ENCODE measurements at places on chromosomes 12 and 14.

DNA sequence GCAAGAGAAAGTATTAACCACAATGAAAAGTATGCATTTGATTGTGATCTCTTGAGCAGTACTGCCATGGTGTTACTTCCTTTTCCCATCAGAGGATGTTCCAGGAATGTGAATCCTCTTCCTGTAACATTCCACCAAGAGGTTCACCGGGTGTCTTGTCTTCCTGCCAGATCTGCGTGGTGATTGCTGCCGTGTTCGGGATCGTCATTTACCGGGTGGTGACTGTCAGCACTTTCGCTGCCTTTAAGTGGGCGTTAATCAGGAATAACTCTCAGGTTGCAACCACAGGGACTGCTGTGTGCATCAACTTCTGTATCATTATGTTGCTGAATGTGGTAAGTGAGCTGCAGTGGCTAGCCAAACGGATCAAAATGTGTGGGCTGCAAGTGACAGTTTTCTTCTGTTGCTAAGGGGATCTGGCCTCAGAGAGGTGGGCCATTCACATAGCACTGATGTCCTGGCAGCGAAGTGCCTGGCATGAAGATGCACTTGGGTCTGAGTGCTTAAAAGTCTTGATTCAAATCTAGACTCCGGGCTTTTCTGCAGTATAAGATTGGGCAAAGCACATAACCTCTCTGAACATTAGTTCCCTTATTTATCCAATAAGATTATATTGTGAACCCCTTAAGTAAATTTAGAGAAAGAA is 123.4 kb downstream of the SLC5A8 start:
- peak; percentile 70 for DNase-seq

DNA sequence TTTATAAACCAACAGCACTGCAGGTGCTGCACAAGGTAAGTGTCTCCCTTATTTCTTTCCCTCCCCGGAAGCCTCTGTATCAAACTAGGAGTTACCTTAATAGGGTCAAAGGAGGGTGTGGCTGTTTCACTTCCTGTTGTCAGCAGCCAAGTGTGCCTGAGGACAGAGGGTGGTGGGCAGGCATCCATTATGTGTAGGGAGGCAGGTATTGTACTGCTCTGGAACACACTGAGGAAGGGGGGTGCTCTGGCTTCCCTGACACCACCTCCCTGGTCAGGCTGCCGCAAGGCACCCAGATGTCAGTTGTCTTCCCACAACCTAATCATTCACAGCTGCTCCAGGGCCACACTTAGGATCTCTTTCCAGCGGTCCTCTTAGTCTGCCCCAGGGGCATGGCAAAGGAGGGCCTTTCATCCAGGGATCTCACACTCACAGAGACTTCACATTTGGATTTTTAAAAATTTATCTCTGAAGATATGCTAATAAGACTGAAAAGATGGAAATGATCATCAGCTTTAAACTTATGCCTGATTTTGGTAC is 132.0 kb upstream of the ARHGAP5 start:
- peak; percentile 28 for DNase-seq

DNA sequence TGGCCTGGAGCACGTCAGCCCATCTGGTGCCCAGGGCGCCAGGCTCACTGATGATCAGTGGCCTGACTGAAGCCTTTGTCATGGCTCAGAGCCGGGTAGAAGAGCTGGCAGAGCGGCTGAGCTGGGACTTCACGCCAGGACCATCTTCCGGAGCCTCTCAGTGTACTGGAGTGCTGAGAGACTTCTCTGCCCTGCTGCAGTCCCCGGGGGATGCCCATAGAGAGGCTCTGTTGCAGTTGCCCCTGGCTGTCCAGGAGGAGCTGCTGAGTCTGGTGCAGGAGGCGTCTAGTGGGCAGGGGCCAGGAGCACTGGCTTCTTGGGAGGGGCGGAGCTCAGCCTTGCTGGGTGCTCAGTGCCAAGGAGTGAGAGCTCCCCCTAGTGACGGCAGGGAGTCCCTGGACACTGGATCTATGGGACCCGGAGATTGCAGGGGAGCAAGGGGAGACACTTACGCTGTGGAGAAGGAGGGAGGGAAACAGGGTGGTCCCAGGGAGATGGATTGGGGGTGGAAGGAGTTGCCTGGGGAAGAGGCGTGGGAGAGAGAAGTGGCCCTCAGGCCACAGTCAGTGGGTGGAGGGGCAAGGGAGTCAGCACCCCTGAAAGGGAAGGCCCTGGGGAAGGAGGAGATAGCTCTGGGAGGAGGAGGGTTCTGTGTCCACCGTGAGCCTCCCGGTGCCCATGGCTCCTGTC is 2.0 kb downstream of the KHNYN start:
- peak; percentile 99 for DNase-seq

- DNase-seq = no peak
Measured at GRCh38 chr12:28795311-28795710, 353.8 kb upstream of the FAR2 start.

DNA sequence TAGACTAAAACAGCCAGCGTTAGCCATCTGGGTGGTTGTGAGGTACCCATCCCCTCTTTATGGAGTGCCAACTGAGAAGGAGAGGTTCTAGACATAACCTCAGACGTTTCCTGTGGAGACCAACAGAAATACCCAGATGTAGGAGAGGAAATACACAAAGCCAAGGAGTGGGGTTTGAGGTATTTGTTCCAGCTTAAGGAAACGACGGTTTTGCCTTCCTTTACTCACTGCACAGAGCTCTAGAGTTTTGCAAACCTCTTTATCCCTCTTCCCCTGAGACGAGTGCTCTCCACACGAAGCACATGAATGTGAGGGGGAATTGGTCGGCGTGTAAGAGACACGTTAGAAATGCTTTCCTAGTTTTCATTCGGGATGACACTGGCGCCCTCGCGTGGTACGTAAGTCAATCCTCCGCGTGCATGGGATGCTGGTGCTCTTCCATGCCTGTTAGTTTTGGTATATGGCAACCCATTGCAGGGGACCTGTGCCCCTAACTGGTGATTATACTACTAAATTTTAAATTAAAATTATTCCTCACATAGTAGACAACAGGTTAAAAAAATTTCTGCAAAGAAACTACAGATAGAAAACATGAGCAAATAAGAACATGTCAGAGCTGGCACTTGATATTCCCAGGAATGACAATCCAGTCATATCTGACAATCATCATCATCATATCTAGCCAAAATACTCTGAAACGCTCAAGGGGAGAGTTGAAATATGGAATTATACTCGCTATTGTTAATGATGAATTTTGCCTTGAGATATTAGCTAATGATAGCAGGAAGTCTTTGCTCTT is 121.7 kb downstream of the PPM1H start:
- peak; percentile 3 for DNase-seq

- DNase-seq = peak; percentile 47
Measured at GRCh38 chr12:121798787-121799155, 5.0 kb upstream of the SETD1B start.

GRCh38 chr14:93824518-93825234 is 36.4 kb upstream of the PRIMA1 start:
- DNase-seq = peak; percentile 26

DNA sequence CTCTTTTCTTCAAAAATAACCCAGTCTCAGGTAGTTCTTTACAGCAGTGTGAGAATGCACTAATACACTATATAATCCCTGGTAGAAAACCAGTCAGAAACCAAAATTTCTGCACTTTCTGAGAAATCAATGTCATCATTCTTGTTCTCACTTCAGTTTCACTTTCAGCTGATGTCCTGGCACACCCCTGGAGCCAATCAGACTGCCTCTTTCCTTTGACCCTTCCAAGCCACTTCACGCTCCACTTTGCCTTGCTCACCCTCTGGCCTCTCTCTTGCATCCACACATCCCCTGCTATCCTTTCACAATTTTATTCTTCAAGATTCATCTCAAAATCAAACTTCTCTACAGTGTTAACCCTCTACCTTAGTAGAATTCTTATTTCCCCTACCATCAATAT is 181.1 kb downstream of the ASCL1 start:
- DNase-seq = no peak

DNA sequence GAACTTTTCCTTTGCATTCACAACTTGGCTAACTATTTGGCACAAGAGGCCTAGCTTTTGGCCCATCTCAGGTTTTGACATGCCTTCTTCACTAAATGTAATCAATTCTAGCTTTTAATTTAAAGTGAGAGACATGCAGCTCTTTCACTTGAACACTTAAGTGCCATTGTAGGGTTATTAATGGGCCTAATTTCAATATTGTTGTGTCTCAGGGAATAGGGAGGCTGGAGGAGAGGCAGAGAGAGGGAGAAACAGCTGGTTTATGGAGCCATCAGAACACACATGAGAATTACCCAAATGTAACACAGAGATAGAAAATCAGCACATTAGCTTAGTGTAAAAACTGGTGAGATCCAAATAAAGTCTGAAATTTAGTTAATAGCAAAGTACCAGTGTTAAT is 157.4 kb downstream of the RPAP3 start:
- DNase-seq = no peak

GRCh38 chr12:117596968-117597367 is 235.5 kb upstream of the NOS1 start:
- DNase-seq = peak; percentile 90

DNA sequence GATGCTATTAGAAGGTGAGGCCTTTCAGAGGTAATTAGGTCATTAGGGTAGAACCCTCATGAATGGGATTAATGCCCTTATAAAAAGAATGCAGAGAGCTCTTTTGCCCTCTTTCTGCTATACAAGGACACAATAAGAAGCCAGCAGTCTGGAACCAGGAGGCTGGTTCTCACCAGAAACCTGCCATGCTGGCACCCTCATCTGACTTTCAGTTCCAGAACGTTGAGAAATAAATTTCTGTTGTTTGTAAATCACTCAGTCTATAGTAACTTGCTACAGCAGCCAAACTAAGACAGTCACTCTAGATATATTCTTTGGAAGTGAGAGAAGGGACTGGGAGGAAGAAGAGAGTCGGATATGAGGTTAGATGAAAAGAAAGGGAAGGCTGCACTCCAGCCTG is 125.0 kb upstream of the MYF6 start:
- no peak for DNase-seq

DNA sequence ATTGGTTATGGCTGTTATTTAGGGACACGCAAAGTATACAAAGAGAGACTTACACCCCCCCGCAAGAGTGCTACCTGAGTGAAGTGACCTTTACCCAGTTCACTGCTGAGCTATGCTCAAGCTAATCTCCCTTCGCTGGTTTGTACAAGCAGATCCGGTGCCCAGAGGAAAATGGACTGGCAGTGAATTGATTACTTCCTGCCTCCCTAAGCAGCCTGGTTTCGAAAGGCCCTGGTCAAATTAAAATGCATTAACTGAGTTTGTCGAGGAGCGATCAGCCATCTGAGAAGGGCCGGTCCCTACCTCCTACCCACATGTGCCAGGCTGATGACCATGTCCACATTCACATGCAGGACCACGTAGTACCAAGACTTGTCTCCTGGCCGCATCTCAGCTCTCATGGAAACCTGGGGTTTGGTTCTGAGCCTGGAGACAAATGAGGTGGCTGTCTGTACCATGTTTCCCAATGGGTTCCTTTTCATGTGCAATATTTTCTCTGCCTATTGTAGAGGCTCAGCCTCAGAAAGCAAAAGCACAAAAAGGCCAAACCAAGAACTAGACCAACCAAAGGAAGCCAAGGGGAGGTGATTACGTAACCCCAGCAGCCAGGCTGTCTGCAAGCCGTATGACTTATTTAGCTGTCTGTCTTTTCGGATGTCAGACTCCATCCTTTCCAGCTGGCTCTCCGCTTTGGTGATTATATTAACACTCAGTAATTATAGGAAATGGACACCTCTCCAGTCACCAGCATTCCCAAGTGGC is 284.7 kb upstream of the PWP1 start:
- DNase-seq = peak; percentile 68

DNA sequence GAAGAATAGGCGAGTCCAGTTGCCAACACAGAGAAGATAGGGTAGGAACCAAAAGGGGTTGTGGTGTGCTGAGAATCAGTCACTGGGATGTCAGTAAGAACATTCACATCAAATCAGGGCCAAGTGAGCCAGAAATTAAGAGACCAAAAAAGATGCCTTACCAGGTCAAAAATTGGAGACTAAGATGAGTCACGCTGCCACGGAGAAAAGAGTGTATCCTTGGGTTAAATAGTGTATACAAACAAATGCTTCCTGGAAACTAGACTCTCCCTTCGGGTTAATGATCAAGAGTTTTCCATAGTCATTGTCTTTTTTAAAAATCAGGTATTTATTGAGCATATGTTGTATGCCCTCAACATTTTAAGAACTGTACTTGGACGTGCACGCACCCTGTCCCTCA is 45.2 kb upstream of the BAZ1A start:
- DNase-seq = no peak

- DNase-seq = no peak
Measured at GRCh38 chr14:95346820-95347219, 27.1 kb upstream of the CLMN start.

DNA sequence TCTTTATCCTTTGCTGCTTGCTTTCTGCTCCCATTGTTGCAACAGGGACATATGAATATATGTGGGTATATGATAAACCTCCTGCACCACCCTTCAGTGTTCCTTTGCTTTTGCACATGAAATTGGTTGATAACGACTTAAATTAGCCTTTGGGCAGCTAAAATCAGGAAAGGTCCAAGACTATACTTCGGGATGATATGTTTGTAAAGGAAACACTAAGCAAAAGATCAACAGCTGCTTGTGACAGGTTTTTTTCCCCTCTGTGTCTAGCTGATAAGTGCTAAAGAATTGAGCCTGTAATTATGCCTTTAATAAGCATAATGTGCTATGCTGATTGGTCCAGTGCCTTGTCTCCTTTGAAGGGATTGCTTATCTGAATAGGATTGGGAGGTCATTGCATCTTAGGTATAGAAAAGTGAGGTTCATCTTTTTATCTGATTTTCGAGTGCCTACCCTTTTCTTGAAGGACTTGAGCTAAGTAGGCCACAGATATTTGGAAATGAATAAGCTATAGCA is 59.4 kb downstream of the PPHLN1 start:
- DNase-seq = peak; percentile 75

DNA sequence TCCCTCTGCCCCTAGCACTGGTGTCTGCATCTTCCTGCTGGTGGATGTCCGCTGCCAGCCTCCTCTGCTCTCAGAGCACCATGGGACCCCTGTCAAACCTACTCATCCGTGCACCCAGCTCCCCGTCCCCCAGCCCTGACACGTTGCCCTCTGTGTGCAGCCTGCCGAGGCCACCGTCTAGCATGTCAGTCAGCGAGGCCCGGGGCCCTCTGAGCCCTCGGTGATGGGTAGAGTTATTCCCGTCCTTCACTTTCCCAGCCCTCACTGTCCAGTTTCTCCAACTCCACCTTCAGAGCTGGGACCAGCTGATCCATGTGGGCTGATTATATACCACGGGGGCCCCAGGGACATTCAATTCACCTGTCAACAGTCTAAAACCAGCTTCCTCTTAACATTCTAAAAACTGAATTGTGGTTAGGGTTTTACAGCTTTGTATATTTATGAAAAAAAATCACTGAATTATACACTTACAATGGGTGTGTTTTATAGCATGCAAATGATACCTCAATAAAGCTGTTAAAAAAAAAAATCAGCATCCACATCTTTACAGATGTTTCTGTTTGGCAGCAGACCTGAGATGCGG is 61.3 kb downstream of the CCDC88C start:
- DNase-seq = no peak

- no peak for DNase-seq
Measured at GRCh38 chr12:54558311-54558710, 8.9 kb downstream of the PDE1B start.

- DNase-seq = no peak
Measured at GRCh38 chr12:120901818-120902217, 2.3 kb downstream of the SPPL3 start.

- no peak for DNase-seq
Measured at GRCh38 chr14:105149146-105149781, 19.3 kb downstream of the JAG2 start.

- DNase-seq = no peak
Measured at GRCh38 chr12:108311605-108312004, 27.5 kb downstream of the CMKLR1 start.
